ENCODE measurements at places on chromosomes 4 and X.

DNA sequence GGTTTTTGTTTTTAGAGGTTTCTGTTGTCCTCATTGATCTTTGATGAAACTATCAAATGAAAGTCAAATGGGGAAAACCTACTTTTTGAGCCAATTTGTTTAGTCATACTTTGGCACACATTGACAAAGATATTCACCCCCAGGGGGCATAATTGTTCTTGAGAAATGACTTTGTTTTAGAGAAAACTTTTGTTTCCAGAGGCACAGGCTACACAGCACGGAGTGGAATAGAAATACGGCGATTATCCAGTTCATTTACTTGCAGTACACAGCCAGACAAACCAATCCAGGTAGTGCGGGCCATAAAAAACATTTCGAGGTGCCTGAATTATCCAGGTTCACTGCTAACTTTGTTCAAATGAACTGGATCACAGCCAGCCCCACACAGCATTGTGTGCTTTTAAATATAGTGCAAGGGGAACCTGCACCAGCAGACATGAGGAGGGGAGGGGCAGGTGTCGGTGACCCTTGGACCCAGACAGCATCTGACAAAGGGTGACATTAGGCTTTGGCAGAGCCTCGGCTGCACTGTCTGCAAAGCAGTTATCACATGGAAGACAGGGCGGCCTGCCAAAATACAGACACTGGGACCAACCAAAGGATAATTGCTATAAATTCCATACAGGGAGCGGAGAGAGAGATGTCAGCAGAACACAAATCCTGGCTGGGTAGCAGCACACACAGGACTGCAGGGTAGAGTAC is 179.6 kb upstream of the NOCT start:
- DNase-seq = no peak

DNA sequence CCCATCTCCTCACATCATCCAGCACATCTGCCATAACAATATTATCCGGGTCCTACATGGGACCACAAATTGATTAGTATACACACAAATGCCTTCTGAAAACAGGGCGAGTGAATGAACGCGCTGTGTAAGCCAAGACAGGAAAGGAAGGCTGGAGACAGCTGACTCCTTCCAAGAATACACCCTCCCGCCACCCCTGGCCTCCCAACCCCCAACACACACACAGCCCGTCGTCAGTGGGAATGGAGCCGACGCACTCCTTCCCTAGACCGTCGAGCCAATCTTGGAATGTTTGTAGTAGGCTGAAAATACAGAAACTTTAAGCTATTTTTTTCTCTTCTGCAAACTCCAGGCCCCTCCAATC is 319 bp upstream of the MAGEH1 start:
- no peak for DNase-seq

- no peak for DNase-seq
Observed at GRCh38 chrX:116230130-116230898, 59.8 kb downstream of the AGTR2 start.

GRCh38 chr4:9691238-9692065 is 90.0 kb upstream of the DRD5 start:
- peak; percentile 96 for DNase-seq

DNA sequence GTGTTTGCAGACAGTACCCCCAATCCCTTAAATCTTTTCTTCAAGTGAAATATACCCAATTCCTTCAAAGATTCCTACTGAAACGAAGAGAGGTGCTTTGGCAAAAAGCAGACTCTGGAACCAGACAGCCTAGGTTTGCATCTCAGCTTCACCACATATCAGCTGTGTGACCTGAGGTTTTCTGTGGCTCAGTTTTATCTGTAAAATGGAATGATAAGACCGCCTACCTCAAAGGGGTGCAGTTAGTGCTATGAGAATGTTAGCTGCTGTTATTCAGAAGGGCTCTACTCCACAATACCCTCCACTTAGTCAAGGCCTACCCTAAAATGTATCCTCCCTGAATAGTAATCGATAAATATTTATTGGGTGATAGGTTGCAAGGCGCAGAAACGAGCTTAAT is 664 bp downstream of the PIR start:
- DNase-seq = no peak

DNA sequence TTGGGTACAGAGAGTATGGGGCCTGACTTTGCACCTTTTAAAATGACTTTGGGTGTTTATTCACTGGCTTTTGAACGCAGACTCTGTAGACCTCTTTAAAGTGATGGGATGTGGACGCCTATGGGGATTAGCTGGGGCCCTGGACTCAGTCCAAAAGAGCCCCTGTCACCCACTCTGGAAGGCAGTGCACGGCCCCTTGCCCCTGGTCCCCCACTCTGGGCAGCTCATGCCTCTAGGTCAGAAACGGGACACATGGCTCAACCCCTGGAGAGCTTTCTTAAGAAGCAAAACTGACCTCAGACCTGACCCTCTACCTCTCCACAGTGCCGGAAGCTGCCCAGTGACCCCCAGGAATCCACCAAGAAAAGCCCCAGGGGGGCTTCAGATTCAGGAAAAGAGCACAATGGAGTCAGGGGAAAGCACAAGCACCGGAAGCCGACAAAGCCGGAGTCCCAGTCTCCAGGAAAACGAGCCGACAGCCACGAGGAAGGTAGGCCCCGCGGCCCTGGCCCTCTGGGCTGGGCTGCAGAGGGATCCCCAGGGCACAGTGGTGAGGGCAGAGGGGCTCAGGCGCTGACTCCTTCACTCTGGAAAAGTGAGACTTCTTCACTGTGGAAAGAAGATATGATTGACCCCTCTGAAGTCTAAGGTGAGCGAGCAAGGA is 38.4 kb downstream of the BCORL1 start:
- DNase-seq = no peak

DNA sequence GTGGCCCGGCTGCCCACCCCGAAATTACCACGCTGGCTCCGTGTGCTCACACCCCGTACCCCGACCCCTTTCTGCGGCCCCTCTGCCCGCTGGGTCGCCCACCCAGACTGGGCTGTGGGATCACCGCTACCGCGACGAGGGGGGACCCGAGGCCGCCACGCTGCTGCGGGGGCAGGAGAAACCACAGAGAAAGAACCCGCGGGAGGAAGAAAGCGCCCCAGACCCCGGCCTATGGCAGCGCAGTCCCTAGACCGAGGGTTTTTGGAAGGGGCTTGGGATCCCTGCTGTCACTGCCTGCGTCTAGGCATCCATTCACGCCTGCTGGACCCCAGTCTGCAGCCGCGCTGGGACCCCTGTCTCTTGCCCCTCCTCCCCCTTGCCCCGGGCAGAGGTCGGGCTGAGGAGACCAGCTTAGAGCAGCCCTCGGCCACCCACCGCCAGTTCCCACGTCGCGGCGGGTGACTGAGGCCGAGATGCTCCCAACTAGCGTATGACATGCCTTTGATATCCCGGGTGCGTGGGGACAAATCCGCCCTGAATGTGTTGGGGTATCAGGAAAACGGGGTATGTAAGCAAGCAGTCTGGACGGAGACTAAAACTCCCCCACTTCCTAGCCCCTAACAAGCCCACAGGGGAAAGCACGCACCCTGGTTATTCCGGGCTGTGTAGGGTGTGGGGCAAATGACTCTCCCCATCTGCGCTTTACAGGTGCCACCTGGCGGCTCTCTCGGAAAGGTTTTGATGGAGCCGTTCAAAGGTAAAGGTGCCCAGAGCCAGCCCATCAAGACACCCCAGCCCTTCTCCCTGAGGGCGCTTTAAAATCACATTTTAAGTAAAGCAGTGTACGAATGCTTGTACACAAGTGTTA is 862 bp upstream of the INPP4B start:
- DNase-seq = no peak

- DNase-seq = no peak
Observed at GRCh38 chr4:186746581-186746980, 22.9 kb upstream of the FAT1 start.

DNA sequence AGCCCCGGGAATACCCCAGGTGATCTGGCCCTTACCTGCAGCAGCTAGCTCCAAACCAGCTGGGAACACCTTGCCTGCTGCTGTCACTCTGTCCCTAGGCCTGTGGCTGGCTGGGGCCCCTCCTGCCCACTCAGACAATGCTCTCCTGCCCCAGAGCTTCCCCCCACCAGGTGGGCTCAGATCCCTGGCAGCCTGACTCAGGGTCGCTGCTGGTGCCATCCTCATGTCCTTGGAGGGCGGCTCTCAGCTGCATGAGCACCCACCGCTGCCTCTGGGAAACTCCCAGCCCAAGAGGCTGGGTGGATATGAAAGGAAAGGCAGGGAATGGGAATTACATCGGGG is 15.8 kb downstream of the C4orf50 start:
- DNase-seq = no peak

DNA sequence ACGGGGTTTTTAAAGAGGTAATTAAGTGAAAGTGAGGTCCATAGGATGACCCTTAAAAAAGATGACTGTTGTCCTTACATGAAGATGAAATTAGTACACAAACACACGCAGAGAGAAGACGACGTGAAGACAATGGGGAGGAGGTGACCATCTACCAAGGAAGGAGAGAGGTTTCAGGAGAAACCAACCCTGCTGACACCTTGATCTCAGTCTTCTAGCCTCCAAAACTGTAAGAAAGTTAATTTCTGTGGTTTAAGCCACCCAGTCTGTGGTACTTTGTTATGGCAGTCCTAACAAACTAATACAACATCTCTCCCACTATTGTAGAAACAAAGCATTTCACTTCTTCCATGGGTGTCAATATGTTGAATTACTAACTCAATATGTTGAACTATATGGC is 139.6 kb upstream of the ATOH1 start:
- DNase-seq = no peak

DNA sequence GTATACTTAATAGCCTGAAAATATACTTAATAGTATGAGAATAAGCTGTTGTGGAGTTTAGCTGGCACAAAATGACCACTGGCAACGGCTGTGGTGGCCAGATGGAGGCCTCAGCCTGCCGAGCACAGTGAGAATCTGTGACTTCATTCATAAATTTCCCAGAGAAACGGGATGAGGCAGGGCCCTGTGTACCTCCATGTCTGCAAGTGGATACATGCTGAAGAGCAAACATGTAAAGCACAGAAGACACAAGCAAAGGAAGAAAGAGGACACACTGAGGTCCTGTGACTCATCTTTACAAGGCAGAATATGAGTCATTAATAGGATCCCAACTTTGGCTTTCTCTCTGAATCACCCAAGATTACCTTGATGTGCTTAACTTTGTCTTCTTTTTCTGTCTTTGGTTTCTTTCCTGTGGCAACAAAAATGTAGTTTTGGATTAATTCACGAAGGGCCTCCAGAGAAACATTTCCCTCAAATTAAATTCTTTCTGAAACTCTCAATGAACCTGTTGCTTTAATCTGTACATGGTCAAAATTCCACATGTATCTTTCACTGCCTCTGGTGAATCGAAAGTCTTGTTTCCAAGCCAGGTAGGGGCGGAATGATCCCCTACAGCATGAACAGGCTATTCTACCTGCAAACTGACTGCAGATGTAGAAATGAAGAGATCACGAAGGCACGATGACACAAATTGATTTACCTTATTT is 56.4 kb downstream of the IRF2 start:
- DNase-seq = peak; percentile 38

DNA sequence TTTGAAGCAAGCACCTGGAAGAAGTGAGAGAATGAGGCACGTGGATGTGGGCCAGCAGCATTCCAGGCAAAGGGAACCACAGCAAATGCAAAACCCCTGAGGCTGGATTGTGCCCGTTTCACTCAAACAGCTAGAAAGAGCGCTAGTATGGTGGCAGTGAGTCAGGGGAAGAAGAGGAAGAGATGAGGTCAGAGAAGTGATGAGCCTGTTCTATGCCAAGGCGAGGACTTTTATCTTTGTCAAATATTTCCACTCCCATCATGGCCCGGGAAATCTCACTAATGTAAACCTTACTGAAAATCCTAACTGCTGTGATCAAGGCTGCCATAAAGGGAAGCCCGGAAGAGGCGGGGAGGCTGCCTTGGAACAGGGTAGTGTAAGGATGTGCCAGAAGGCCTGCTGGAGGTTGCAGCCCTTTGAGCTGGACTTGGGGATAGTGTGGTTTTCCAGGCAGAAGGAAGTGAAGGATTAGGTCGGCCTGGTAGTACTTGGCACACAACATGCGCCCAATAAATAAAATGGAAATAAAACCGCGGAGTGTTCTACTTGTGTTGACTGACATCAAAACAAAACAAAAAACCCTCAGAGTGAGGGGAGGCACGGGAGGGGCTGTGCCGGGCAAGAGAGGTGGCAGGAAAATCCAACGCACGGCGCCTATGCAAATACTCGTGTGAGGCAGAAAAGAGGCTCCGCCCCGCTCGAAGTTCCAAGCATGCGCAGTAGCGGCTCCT is 1.2 kb upstream of the CDK16 start:
- peak; percentile 3 for DNase-seq

GRCh38 chr4:112593438-112594133 is 43.1 kb downstream of the ZGRF1 start:
- DNase-seq = no peak

GRCh38 chr4:143348233-143349077 is 11.8 kb downstream of the GAB1 start:
- no peak for DNase-seq

DNA sequence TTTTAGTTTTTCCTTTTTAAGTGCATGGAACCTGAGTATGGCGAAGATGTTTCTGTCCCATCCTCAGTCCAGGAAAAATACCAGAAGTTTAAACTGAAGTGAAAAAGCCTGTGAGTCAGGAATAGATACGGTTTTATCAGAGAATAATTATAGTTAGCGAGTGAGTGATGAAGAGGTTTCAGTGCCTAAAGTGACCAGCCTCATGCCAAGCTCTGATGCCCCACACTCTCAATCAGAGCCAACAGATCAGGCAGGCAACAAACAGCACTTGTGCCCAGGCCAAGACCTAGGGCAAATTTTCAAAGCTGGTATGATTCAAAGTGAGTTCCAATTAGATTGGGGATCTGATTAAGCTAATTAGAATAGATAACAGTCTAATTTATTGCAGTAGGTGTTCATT is 212.8 kb upstream of the NRK start:
- no peak for DNase-seq

- no peak for DNase-seq
Observed at GRCh38 chrX:132146456-132146855, 18.6 kb upstream of the FRMD7 start.

- no peak for DNase-seq
Observed at GRCh38 chr4:183374950-183375555, 52.8 kb upstream of the CLDN24 start.

DNA sequence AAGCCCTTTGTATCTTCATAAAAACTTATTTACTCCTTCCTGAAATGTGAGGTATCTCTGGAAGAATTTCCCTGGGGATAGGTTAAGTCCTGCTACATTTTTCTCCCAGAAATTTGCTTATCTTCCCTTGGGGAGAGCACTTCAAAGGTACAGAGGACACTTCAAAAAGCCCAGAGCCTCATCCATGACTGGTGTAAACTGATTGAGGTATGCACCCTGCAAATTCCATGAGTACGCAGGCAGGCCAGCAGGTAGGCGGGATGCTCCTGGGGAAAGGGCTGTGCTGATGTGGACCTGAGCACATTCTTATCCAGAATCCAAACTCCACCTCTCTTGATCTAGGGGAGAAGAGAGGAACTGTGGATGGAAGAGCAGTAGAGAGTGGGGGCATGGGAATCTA is 26.3 kb upstream of the RASGEF1B start:
- no peak for DNase-seq

- DNase-seq = no peak
Observed at GRCh38 chrX:139196890-139197289, 333.6 kb upstream of the F9 start.

DNA sequence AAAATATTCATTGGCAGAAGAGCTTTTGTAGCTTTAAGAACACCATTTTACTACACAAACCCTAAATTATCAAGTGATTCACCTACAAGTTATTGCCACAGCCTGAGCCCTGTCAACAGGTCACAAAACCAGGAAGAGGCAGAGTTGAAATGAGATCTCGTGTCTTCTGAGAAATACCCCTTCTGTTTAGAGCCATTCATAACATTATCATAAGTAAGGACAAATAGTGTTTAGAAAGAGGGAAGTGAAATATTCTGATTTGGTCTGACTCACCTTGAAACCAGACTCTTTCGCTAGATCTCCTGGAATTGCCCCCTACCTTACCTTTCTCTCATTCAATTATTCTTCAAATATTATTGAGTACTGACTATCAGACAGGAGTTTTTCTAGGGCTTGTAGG is 5.9 kb downstream of the ETDB start:
- DNase-seq = no peak

All from inflammatory macrophage (primary cell).